ENCODE measurements at places on chromosomes 7 and 10.

- DNase-seq: no peak
Measured at GRCh38 chr10:63586043-63586442, 64.8 kb downstream of the REEP3 start.

- DNase-seq: no peak
Measured at GRCh38 chr7:132125872-132126595, 450.2 kb downstream of the PLXNA4 start.

DNA sequence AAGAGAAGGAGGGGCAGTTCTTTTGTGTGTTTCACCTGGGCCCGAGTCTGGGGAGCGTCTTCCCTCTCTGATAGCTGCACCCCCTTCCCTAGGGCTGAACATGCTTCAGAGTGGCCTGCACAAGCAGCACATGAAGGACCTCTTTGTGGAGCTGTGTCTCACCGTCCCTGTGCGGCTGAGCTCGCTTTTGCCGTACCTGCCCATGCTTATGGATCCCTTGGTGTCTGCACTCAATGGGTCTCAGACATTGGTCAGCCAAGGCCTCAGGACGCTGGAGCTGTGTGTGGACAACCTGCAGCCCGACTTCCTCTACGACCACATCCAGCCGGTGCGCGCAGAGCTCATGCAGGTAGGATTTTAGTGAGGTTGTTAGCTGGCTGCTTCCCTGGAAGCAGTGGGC is 39.0 kb downstream of the TRRAP start:
- no peak for DNase-seq

- DNase-seq: no peak
Measured at GRCh38 chr10:35822316-35822715, 180.2 kb upstream of the FZD8 start.

- no peak for DNase-seq
Measured at GRCh38 chr10:21473135-21473534, 52.3 kb downstream of the SKIDA1 start.

GRCh38 chr7:97018126-97018601 is 6.5 kb downstream of the DLX5 start:
- no peak for DNase-seq

DNA sequence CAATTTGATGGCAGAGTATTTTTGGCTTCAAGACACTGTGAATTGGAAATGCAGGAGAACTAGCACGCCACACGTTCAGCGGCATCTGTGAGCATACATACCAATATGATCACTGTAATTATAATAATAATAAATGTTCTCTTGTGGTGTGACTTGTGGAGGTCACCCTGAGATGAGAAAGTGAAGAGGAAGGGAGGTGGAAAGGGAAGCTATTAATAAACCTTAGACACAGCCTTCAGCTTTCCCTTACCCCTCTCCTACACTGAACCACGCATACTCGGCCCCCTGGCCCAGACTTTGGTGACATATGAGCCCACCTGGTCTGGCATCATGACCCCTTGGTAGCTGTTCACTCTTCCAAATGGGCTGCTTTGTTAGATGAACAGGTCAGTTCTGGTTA is 139.1 kb downstream of the SORCS3 start:
- no peak for DNase-seq
